A549 treated with ZK216348 at 1 μM for 4 hours (cell line): ENCODE measurements at places on chromosomes 11 and 22. TPM values are rescaled to one million over a fixed set of nuclear protein-coding genes. Genes with fewer than 3 reads are reported as not detected.

The C11orf87 gene
- total RNA-seq: not detected in 5 replicates

The HEPHL1 gene
- total RNA-seq: not detected in 5 replicates

The CHRM1 gene
- 0.05 TPM in 1 of 5 replicates, not detected in the others for total RNA-seq

The SERPINH1 gene
- 57.1 to 112 TPM (median 100 TPM) in 5 replicates for total RNA-seq

The CEP126 gene
- total RNA-seq: 2.8 to 3.8 TPM (median 3.4 TPM) in 5 replicates

The CNGA4 gene
- 0.12 TPM in 2 of 5 replicates, not detected in the others for total RNA-seq

The BACE1 gene
- total RNA-seq: 8.1 to 10.8 TPM (median 10.2 TPM) in 5 replicates

The SNX32 gene
- total RNA-seq: not detected in 5 replicates

The SERPING1 gene
- total RNA-seq: 0.21 to 0.85 TPM (median 0.42 TPM) in 5 replicates

The IFTAP gene
- 13.4 to 30.8 TPM (median 15.4 TPM) in 5 replicates for total RNA-seq

The GVQW3 gene
- total RNA-seq: 0.28 to 1.5 TPM (median 1.1 TPM) in 5 replicates

The ADAMTS8 gene
- total RNA-seq: 0.28 to 0.76 TPM (median 0.57 TPM) in 5 replicates

The OR8A1 gene
- not detected in 5 replicates for total RNA-seq

The SMIM35 gene
- total RNA-seq: not detected in 5 replicates

The CHST1 gene
- 1.3 to 1.9 TPM (median 1.6 TPM) in 5 replicates for total RNA-seq

The MFRP gene
- total RNA-seq: not detected in 5 replicates
